ENCODE measurements at places on chromosomes 16 and 17. TPM values are rescaled to one million over a fixed set of nuclear protein-coding genes. Genes with fewer than 3 reads are reported as not detected.

GRCh38 chr16:13070268-13070667, 168.9 kb downstream of the SHISA9 start:
- H3K36me3 ChIP-seq: no peaks in the 10 kb centered on the region
- no peak for DNase-seq
- H3K4me3 ChIP-seq: no peak overlapping the region
- no peak overlapping the region for H3K27ac ChIP-seq

GRCh38 chr17:9401434-9401833, 174.2 kb downstream of the STX8 start:
- H3K4me1 ChIP-seq: no peaks in the 10 kb centered on the region
- no peaks in the 10 kb centered on the region for H3K27me3 ChIP-seq
- DNase-seq: peak; percentile 37

CDR2 gene
- 14.1 TPM for total RNA-seq

GRCh38 chr16:11326084-11326736, 19.0 kb upstream of the RMI2 start:
- no peak overlapping the region for H3K4me3 ChIP-seq
- no peaks in the 10 kb centered on the region for H3K36me3 ChIP-seq
- H3K4me1 ChIP-seq: peaks cover 16% of the 10 kb centered on the region
- no peaks in the 10 kb centered on the region for H3K27me3 ChIP-seq
- DNase-seq: no peak
- H3K27ac ChIP-seq: no peak overlapping the region

All from PC-3 (cell line).